ENCODE measurements at places on chromosomes 3 and 15.
A peak's percentile ranks its signal among the peaks of the same experiment; 100 is the strongest.

GRCh38 chr15:65655457-65655856 is 33.7 kb downstream of the SLC24A1 start:
- DNase-seq = no peak

GRCh38 chr3:120420360-120420759 is 30.4 kb downstream of the FSTL1 start:
- no peak for DNase-seq

DNA sequence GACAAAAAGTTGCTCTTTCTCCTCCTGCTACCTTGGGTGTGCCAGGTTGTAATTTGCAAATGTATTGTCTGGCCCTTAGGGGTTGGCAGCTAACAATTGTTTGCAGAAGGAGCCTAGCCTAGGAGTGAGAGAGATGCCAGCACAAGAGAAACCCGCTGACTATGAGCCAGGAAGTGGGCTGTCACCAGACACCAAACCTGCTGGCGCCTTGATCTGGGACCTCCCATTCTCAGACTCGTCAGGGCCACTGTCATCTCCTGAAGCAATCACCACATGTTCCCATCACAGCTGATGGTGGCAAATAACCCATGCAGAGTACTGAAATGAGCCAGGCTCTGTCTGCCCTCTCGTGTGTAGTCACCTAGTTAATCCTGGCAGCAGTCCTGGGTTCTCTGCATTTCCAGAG is 406.4 kb upstream of the NPAP1 start:
- DNase-seq = no peak

- no peak for DNase-seq
These were observed at the start of gene LHFPL4 for GRCh38 chr3:9553021-9553947. Gene LHFPL4 (minus strand): TSS chr3:9553822. CDS start chr3:9552679, 1,143 bp downstream.

- no peak for DNase-seq
These were observed 23.9 kb upstream of the SLC12A8 start for GRCh38 chr3:125236331-125236903.

GRCh38 chr3:176097027-176097426 is 1100.3 kb downstream of the TBL1XR1 start:
- DNase-seq = no peak

GRCh38 chr3:32818229-32818969 is 602 bp downstream of the TRIM71 start:
- DNase-seq = no peak

DNA sequence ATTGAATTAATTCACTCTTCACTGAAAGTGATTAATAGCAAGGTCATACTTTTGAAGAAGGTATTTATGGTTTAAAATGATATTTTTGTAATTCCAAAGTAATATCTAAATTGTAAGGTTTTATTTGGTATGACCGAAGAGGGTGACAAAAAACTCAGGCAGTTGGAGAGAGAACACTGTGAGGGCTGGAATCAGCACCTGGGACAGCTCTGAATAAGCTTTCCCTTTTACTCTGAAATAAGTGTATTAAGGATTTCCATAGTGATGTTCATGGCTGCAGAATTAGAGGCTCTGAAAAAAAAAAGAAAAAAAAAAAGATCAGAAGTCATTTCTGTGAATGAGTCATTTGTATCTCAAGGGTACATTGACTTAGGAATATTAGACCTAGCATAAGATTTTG is 299.5 kb downstream of the IL5RA start:
- peak; percentile 5 for DNase-seq

GRCh38 chr3:22360970-22361369 is 610.0 kb upstream of the ZNF385D start:
- DNase-seq = no peak

DNA sequence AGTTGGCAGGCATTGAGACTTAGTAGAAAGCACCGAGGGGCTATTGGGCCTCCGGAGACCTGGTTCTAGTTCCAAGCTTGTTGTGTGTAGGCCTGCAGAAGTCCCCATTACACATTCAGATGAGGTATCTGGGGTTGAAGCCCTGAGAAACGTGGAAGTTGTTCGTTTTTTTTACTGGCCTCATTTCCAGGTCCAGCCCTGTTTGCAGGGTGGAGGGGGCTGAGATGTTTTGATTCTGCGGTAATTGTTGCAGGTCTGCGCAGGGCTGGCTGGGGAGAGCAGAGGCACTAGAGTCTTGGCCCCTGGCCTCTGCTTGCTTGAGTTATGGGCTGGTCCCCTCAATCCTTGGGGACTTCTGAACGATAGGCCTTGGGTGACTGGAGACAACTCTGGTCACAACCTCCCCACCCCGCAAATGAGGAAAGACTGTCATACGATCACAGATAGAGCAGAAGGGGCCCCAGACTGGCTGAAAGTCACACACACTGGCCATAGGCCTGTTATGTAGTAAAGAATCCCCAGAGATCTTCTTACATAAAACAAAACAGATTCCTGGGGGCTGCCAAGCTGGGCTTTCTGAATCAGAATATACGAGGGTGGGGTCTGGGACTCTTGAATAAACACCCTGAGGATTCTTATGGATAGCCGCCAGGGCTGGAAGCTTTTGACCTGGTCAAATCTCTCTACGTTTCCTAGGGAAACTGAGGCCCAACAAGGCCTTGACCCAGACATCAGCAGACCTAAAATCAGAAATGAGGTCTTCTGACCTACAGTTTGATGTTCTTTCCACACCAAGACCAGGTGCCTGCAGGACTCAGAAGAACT is 15.6 kb downstream of the KBTBD13 start:
- DNase-seq = no peak

DNA sequence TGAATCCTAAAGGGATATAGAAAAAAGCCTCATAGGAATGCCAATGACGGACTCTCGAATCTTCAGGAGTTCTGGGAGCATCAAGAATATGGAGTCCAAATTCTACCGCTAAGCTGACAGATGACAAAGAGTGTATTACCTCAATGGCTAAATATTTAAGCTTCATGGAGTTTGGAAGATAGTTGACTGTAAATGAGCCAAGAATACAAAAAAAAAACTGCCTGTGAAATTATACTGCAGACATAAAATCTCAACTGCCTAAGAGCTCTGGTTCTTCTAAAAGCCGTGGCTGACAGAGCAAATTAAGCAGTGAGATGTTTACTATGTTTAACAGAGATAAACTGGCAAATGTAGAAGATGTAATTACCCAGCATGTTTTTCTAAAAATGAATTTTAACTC is 140.0 kb downstream of the GADL1 start:
- DNase-seq = no peak

GRCh38 chr3:160909917-160910316 is 153.9 kb downstream of the PPM1L start:
- DNase-seq = no peak

- no peak for DNase-seq
These were observed 51.3 kb upstream of the FGD5 start for GRCh38 chr3:14767245-14768051.

DNA sequence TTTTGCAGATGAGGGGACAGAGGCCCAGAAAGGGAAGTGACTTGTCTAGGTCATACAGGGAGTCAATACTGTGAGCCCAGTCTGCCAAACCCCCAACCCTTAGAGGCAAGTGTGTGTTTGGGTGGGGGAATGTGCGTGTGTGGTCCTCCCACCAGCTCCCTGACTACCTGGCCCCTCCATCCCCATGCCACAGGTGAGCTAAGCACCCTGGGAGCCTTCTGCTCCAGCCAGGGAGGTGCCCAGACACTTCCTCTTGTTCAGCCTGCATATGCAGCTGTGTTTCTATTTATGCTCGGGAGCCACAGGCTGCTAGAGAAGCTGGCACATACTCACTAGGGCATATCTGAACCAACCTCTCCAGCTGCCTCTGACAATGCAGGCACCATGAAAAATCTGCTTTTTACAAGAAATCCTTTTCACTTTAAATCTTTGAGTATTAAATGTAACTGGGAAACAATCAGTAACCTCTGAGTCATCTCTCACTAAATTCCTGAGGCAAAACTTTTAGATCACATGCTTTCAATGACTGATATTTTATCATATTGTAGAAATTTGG is 20.7 kb downstream of the TBC1D2B start:
- DNase-seq = no peak

GRCh38 chr15:56942118-56942517 is 23.7 kb downstream of the TCF12 start:
- no peak for DNase-seq

- no peak for DNase-seq
These were observed 1257.1 kb downstream of the NSUN3 start for GRCh38 chr3:95319921-95320494.

DNA sequence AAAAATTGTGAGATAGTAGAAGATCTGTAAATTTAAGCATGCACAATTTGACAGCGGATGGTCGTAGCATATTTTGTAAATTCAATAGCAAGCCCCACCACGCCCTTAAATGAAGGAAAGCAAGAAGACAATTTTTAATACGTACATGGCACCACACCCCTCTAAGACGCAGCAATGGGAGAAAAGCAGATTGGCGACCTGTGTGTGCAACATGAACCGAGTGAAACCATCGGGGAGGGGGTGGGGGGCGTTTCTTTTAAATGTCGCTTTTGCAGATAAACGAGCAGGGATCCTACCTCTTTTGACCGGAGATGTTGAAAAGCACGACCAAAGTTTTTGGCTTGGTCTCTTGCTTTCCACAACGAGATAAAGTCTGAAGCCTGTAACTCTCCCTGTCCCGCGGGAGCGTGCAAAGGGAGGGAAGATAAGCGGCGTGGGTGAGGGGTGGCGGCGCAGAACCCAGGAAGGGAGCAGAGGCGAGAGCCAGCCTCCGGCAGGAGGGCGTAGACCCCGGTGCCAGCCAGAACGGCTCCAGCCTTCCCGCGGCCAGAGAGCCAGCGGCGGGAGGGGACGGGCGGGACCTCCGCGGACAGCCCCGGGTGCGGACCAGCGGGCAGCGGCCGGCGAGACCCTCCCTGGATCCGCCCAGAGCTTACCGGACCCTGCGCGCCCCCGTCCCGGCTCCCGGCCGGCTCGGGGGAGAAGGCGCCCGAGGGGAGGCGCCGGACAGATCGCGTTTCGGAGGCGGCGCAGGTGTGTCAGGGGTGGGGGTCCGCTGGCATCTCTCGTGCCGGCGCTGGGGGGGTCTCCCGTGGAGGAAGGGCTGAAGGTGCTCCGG is at the start of gene CHL1:
Gene CHL1, plus strand, starts transcription at position 453 of the 838 bp plus-strand sequence. CDS start 123,014 bp downstream, outside the sequence.
- no peak for DNase-seq

- no peak for DNase-seq
These were observed 18.8 kb upstream of the BCL6 start for GRCh38 chr3:187763850-187764648.

- DNase-seq = no peak
These were observed 2.3 kb upstream of the HMCES start for GRCh38 chr3:129276385-129276784.

- no peak for DNase-seq
These were observed 51.6 kb upstream of the BLM start for GRCh38 chr15:90665288-90666134.

GRCh38 chr3:21795152-21795837 is 44.3 kb upstream of the ZNF385D start:
- no peak for DNase-seq

DNA sequence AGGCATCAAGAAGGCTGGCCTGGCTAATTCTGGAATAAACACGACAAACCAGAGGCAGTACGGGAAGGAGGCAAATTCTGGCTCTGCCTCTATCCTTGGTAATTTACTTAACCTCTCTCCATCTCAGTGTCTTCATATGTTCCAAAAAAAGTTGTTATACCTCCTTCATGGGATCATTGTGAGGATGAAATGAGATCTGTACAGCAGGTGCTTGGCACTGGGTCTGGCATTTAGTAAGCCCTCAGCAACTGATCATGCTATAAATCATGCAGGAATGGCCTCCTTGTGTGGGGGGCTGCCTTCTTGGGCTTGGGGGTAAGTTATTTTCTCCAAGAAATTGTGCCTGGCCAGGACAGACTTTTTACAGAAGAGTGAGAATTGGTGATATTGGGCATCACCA is 38.3 kb upstream of the TRA2B start:
- no peak for DNase-seq

All from forelimb muscle (tissue), 1 donor.